ENCODE measurements at places on chromosomes 5 and 9.

DNA sequence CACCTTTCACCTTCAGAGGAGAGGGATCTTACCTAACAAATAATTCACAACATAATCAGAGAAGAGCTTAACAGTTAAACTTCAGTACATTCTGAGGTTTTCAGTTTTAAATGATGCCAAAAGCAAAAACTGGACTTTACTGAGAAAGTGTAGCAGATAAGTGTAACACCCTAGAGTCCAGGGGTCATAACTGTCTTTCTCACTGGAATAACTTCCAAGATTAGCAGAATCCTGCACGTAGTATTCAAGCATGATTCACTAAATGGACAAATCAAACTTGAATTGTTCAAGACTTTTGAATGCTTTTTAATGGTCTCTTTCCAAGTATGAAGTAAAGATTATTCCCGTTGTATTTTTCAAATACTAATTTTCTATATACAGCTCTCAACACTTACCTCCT lies 180.1 kb upstream of the NREP start:
- DNase-seq, result peak; percentile 29

DNA sequence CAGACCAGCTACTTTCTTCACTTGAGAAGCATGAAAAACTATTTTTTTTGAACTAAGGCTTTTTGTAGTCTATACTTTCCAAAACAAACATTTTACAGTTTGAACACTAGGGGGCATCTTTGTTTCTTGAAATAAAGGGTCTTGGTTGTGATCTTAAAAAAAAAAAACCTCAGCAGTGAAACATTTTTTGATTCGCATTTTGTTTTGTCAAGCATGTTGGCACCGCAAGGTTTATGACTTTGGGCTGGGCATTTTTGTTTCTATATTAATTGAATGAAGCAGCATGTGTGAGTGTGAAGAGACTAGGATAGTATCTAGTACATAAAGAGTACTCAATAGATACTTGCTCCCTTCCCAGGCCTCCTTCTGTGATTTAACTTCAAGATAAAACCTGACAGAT lies 31.6 kb upstream of the ACOT12 start:
- peak; percentile 58 for DNase-seq

DNA sequence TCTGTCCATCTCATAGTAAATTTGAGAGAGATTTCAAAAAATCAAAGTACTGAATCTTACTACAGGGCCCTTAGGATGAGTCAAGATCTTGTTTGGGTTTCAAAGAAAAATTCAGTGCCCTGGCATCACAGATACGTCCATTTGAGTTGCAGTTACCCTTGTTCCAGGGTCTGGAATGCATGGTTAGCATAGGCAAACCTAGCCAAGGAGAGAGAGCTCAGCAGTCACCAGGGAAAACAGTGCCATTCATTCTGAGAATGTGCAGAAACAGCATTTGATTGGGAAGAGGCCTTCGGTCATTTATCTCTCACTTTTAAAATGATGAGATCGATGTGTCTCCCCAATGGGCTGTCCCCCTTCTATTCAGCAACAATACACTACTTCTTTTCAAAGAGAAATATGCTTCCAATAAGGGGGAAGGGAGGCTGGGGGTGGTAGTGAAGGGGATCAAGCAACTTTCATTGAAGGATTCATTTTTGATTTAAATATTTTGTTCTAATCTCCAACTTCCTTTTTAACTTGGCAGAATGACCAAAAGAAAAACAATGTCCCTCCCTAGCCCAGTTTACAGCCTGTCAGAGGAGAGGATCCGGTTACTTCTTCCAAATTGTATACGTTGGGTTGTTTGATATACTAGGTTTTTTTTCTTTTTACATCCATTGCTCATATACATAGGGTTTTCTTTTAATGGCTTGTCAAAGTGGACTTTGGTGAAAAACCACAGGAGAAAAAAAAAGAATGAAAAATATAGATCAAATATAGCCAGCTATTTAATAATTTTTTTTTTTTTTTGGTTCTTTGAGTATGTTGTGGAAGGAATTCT lies 491.1 kb downstream of the CCDC171 start:
- peak; percentile 85 for DNase-seq

GRCh38 chr9:130232899-130233586 lies 32.5 kb upstream of the HMCN2 start:
- no peak for DNase-seq

- no peak for DNase-seq
These were observed 861 bp downstream of the MTX3 start for GRCh38 chr5:79990205-79990597.

GRCh38 chr9:136582977-136583735 lies 37.3 kb upstream of the NOTCH1 start:
- no peak for DNase-seq

DNA sequence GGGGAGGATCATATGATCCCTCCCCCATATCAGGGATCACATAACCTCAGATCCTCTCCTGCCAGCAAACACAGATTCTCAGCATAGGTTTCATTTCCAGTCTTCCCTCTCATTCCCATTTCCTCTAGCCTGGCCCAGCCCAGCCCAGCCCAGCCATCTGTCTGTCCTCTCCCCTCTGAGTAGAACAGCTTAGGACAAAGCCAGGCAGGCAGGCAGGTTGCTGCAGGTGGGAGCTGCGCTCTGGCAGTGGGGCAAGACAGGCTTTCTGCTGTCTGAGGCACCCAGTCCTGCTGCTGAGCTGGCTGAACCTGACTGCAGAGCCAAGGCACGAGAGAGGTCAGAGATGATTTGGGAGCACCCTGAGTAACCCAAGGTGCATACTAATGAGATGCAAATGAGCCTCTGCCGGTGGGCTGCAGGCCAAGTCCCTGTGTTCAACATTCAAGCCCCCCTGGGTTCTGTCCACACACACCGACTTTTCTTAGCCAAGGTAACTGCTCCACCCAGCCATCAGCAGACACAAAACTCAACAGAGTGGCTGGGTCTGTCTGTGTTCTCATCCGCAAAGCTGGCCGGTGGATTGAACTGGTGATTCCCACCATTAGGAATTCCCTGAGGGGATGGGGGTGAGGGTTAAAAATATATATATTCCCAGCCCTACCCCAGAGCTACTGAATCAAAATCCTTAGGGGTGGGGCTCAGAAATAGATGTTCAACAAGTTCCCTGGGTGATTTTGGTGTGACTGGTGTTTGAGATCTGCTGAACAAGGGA lies 9.1 kb downstream of the FAT2 start:
- DNase-seq, result no peak

GRCh38 chr5:119409235-119409815 lies 43.0 kb upstream of the HSD17B4 start:
- no peak for DNase-seq

DNA sequence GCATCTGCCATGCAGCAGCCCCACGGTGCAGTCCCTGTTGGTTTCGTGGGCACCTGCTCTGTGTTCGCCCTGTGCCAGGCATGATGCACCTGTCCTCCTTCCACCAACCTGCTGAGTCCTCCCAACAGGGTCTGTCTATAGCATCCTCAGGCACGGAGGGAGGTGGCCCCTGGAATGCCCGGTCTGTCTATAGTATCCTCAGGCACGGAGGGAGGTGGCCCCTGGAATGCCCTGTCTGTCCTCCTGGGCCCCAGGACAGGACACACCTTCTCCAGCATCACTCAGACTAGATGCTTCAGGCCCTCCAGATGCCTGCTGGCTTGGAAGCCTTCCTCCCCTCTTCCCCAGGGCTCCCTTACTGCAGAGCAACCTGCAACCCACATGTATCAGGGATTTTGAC lies 9.9 kb upstream of the PHYHD1 start:
- DNase-seq, result no peak

DNA sequence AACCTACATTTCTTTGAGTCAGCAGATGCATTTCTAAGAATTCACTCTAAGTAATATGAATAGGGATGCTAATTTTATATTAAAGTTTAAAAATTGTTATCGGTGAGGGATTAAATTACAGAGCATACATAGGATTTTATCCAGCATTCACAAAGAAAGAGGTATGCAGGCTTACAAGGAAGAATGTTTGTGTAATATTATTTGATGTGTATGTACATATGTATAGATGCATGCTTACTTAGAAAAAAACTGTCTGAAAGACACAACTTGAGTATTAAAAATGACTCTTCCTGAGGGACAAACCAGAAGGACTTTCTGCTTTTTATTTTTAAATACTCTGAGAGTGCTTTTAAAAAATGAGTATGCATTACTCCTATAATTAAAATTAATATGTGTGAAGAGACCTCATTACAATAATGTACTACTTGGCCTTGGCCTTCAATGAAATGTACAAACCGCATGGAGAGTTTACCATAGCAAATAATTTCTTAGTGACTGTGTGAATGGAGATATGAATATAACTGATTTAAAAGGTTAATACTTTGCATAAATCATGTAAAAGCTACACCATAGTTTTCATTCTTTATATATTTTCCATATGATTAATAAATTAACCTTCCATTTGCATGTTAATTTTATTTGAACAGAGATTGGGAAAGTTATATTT lies 77.0 kb downstream of the GDA start:
- no peak for DNase-seq

DNA sequence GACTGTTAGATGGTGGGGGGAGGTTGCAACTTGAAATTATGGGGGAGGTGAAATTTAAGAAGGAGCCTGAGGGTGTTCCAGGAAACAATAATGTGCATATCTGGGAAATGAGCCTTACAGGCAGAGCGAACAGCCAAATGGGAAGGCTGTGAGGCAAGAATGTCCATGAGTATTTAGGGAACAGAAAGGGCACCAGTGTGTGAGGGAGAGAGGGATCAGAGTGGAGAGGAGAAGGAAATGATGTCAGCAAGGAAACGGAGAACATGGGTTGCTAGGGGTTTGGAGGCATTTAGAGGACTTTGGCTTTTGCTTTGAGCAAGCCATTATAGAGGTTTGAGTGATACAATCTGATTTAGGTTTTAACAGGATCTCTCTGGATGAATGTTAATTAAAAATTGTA lies 285.4 kb downstream of the TLE4 start:
- no peak for DNase-seq

GRCh38 chr9:98977813-98978212 lies 34.1 kb downstream of the COL15A1 start:
- DNase-seq, result no peak

GRCh38 chr5:128241051-128241695 lies 157.6 kb downstream of the SLC12A2 start:
- DNase-seq, result peak; percentile 79

- peak; percentile 11 for DNase-seq
These were observed 10.1 kb upstream of the FOXI1 start for GRCh38 chr5:170095646-170096045.
